Prostate gland (tissue), 2 donors: ENCODE measurements at places on chromosomes 2 and 18.

- no peaks in the 10 kb centered on the region for H3K27me3 ChIP-seq
- no peak overlapping the region for H3K4me3 ChIP-seq
- H3K27ac ChIP-seq: no peak overlapping the region
- H3K36me3 ChIP-seq: no peaks in the 10 kb centered on the region
These were observed 144.7 kb upstream of the NCK2 start for GRCh38 chr2:105600037-105600442.

GRCh38 chr18:46683252-46683651, 26.2 kb upstream of the LOXHD1 start:
- no peaks in the 10 kb centered on the region for H3K27me3 ChIP-seq
- DNase-seq: no peak
- no peak overlapping the region for H3K4me3 ChIP-seq

DNA sequence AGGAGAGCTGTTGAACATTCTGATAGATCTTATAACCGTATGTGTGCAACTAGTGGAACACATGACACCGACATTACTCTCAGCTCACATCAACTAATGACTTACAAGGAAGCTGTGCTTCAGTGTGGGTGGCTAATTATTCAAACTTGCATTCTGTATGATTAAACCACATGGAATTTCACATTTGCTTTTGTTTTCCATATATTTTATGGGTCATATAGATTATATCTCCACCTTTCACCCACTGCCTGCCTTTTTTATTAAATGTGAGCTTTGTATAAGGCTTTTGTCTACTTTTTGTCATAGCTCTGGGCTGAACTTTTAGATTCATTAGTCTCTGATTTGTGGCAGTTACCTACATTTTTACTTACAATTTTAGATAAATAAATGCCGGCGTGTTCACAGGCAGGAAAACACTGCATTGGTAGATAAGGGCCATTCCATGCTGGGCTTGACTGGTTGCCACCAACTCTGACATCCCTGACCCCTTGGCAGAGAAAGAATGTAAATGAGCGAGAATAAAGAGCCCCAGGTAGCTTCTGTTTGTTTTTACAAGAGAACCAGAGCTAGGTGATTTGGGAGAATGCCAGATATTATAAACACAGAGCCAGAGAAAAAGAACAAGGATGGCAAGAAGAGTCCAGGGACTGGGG, 35.7 kb downstream of the LYPD6 start:
- no peak overlapping the region for H3K4me3 ChIP-seq
- DNase-seq: peak; percentile 12
- H3K27ac ChIP-seq: no peak overlapping the region
- H3K4me1 ChIP-seq: no peaks in the 10 kb centered on the region
- H3K36me3 ChIP-seq: no peaks in the 10 kb centered on the region

GRCh38 chr2:239002591-239002953, 154.7 kb downstream of the TWIST2 start:
- no peaks in the 10 kb centered on the region for H3K4me1 ChIP-seq
- DNase-seq: no peak
- no peak overlapping the region for H3K4me3 ChIP-seq
- H3K27ac ChIP-seq: no peak overlapping the region
- peaks cover 2% of the 10 kb centered on the region for H3K27me3 ChIP-seq
- no peaks in the 10 kb centered on the region for H3K36me3 ChIP-seq

GRCh38 chr2:69674316-69674670, 30.8 kb upstream of the AAK1 start:
- H3K36me3 ChIP-seq: no peaks in the 10 kb centered on the region
- H3K27me3 ChIP-seq: no peaks in the 10 kb centered on the region
- peak overlapping the region; percentile 79 for H3K27ac ChIP-seq
- no peaks in the 10 kb centered on the region for H3K4me1 ChIP-seq
- peak overlapping the region; percentile 5 for H3K4me3 ChIP-seq

- no peak overlapping the region for H3K27ac ChIP-seq
- H3K4me3 ChIP-seq: no peak overlapping the region
- no peaks in the 10 kb centered on the region for H3K27me3 ChIP-seq
- H3K36me3 ChIP-seq: no peaks in the 10 kb centered on the region
These were observed 11.3 kb downstream of the STK17B start for GRCh38 chr2:196160101-196160500.

DNA sequence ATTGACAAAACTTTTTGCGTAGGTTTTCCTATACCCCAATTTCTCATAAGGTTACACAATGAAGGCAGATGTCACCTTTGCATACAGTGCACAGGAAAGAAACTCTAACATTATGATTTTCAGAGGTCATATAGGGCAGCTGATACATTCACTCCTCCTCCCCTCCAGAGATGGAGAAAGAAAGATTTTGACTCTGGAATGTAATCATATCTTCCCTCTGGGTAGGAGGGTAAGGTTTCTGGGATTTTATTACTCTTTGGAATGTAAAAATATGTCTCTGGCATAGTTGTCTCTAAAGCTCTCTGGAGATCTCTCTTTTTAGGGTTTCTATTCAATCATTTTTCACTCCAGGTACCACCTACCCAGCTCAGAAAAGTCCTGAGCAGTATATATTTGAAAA, 398.3 kb downstream of the GPD2 start:
- no peaks in the 10 kb centered on the region for H3K36me3 ChIP-seq
- DNase-seq: no peak
- H3K27ac ChIP-seq: no peak overlapping the region
- H3K4me1 ChIP-seq: no peaks in the 10 kb centered on the region
- no peak overlapping the region for H3K4me3 ChIP-seq

GRCh38 chr18:50805732-50806131, 14.1 kb downstream of the MRO start:
- no peaks in the 10 kb centered on the region for H3K27me3 ChIP-seq
- H3K4me3 ChIP-seq: no peak overlapping the region
- no peaks in the 10 kb centered on the region for H3K36me3 ChIP-seq
- no peaks in the 10 kb centered on the region for H3K4me1 ChIP-seq
- no peak for DNase-seq

DNA sequence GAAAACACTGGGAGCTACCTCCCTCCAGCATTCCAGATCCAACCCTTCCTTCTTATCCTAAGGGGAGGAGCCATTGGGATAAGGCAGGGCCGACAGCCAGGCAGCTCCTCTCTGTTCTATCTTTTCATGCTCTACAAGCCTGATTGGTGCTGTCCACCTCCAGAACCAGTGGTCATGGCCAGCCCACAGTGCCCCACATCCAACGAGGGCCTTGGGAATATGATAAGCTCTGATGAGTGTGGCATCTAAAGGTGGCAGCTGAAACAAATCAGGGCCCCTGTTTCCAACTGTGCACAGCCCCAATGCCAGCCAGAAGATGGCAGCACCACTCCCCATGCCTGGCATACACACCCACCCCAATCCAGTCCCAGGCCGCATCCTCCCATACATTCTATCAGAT, 329.3 kb downstream of the C1D start:
- no peaks in the 10 kb centered on the region for H3K27me3 ChIP-seq
- H3K27ac ChIP-seq: no peak overlapping the region
- no peak for DNase-seq
- H3K36me3 ChIP-seq: no peaks in the 10 kb centered on the region
- no peaks in the 10 kb centered on the region for H3K4me1 ChIP-seq
- no peak overlapping the region for H3K4me3 ChIP-seq
